C1 segment of cervical spinal cord (tissue), 14 donors: ENCODE measurements at places on chromosomes 1 and 21.

GRCh38 chr1:147738739-147739476 lies 21.5 kb downstream of the GJA5 start:
- no peak for DNase-seq

DNA sequence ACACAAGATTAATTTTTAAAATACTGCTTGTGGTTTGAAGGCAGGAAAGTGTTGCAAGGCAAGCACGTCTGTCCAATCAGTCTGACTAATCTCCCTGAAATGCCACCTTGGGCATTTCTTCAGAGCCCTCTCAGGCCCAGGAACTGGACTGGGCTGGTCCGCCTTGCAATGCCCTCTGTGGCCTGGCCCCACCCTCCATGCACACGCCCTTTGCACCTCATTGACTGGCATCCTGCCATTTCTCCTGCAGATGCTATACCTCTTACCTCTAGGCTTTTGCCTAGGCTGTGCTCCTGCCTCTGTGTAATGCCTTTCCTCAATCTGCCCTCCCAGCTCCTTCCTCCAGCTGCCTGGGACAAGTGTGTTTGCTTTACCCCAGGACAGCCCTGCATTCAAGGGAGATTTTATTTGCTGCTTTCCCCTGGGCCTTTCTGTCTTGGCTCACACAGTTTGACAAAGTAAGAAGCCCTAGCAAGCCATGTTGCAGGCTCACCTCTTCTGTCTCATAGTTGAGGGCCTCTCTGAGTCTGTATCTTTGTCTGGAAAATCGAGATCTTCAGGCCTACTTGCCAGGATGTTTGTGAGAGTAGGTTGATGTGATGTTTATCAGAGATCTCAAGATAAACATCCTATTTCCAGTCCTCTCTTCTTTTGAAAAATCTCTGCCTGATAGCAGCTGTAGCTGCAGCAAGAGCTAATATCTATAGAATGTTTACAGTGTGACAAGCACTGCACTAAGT lies 149.2 kb upstream of the JUN start:
- no peak for DNase-seq

DNA sequence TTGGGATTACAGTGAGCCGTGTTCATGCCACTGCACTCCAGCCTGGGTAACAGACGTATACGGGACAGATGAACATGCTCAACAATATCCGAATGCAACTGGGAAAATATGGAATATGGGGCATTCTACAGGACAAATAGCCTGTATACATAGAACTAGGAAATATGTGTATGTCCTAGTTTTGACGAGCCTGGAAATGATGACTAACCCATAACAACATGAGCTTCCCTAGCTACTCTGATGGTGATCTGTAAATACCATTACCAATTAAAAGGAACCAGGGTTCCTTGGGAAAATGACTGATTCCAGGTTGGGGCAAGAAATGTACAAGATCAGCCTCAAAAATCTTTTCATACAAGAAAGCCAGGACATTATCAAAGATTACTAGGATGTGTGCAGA lies 42.8 kb upstream of the ARTN start:
- no peak for DNase-seq

GRCh38 chr1:85137660-85138059 lies 63.2 kb downstream of the SYDE2 start:
- peak; percentile 1 for DNase-seq

- DNase-seq, result no peak
Observed at GRCh38 chr1:203655671-203656070, 29.0 kb downstream of the ATP2B4 start.

DNA sequence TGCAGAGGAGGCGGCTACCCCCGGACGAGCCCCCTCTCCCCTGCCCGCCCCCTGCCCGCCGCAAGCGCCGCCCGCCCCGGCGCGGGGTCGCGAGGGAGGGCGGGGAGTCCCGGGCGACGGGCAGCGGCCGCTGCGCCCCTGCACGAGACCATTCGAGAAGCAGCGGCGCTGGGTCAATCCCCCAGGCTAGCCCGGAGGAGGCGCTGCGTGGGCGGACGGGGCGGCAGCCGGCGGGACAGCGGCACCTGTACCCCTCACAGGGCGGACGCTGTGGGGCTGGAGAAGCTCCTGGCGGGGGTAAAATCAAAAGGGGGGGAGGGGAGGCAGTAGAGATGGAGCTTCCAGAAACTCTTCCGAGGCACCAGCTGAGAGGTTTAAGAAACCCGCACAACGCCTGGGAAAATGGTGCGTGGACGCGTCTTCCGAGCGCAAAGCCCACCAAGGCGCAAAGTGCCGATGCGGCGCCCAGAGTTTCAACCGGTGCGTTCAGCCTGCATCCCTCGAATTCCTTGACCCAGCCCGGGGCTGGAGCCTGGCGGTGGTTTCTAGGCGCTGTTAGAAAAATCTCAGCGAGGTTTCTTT lies at the start of gene PLPPR5:
PLPPR5 (minus strand) TSS at position 1 of the 582 bp plus-strand sequence. CDS start 190 bp downstream, outside the sequence.
- no peak for DNase-seq

DNA sequence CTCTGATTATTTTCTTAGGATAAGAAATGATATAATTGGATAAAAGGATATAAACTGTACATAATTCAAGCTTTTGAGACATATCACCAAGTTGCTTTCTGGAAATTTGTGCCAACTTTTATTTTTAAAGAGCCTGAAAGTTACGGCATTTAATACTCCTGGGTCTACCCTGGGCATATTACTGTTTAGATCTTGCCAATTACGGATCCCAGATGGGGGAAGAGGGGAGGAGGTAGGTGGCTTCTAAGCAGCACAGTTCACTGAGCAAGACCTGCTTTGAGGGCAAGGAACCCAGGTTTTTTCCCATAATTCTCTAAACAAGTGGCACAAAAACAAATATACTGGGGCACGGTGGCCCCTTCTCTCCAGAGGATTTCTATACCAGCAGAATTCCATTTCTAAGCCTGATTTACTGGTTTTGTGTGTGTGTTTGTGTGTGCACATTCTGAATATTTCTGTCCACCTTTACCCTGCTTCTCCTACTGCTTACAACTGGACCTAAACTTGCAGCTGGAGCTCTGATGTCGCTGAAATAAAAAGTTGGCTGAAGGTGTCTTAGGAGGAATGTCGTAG lies 76.7 kb downstream of the LAMC2 start:
- DNase-seq, result no peak

- no peak for DNase-seq
Observed at GRCh38 chr1:119115736-119116135, 24.7 kb downstream of the WARS2 start.

DNA sequence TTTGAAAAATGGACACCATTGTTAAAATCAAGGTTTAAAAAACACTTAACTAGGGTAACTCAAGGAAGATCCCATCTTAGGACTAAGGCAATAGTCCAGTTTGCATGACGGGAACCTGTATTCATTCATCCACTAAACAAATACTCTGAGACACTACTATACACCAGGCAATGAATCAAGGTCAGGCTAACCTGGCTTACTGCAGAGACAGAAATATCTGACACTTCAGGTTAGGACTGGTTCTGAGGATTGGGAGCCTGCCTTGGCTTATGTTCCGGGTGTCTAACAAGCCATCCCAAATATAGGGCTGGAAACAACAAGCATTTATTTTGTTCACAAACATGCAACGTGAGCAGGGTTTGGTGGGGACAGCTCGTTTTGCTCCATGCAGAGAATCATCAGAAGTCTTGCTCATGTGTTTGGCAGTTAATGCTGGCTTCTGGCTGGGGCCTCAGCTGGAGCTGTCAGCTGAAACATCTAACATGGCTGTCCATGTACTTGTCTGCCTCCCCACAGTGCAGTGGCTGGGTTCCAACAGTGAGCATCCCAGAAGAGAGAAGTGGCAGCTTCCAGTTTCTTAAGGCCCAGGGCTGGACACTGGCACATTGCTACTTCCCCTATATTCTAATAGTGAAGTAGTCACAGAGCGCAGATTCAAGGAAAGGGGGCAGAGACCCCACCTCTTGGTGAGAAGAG lies 37.0 kb upstream of the CAMK1G start:
- DNase-seq, result no peak

DNA sequence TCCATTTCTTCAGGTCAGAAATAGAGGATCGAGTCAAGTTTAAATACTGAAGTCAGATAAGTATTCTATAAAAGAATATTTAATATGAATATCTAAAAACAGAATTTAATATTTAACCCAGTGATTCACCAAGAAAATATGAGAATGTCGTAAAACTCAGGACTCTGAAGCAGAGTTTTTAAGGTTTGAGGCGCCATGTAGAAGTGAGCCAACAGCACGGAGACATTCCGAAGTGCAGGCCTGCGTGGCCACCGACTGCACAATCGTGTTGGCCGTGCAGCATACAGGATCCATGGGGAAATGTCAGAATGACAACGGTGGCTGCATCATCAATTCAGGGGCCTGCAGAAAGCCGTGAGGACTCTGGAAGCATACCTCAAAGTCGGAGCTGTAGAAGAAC lies 23.4 kb downstream of the MRAP start:
- DNase-seq, result no peak

DNA sequence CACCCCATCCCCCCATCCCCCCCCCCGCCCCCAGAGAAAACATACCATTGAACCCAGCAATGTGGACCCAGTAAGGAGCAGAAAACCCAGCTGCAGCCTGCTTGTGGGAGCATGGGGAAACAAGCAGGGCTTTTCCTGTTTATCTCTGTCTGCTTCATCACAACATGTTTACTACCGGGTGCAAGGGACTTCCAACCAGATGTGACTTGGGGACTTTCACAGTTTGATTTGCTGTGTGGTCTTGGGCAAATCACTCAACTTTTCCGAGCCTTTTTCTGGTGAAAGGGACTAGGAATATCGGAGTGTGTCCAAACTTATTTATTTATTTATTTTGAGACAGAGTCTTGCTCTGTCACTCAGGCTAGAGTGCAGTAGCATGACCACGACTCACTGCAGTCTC lies 3.2 kb downstream of the TMCC2 start:
- no peak for DNase-seq

GRCh38 chr1:1371364-1371745 lies 3.7 kb downstream of the AURKAIP1 start:
- no peak for DNase-seq

DNA sequence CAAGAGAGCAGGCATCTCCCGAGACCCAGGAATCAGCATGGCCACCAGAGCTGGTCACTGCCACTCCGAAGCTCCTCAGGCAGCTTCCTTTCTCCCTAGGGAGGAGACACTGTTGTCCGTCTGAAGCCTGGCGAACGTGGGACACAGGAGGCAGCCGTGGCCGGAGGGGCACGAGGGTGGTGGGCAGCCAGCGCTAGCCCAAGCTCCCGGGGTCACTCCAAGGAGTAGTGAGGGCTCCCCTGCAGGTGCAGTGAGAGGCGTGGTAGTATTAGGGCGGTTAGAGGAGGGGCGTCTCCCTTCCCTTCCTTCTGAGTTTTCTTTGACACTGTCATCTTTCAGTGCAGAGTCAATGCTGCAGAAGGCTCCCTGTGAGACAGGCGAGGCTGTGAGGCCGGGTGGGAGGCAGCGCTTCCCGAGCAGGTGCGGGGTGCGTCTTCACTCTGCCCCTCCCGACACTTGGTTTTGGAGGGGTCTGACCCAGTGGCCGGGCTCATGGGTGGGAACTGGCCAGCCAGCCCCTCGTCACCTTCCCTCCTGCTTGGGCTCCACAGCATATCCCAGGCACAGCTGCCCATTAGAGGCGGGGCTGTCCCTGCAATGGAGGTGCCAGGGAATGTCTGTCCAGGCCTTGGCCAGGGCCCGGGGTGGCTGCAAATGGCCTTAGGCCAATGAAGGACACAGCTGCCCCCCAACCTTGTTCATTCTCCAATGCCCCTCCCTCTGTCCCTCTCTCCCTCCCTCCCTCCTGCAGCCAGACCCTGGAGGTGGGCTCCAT lies 171.6 kb upstream of the ARHGEF16 start:
- no peak for DNase-seq
